ENCODE measurements at places on chromosomes 5 and 9.

DNA sequence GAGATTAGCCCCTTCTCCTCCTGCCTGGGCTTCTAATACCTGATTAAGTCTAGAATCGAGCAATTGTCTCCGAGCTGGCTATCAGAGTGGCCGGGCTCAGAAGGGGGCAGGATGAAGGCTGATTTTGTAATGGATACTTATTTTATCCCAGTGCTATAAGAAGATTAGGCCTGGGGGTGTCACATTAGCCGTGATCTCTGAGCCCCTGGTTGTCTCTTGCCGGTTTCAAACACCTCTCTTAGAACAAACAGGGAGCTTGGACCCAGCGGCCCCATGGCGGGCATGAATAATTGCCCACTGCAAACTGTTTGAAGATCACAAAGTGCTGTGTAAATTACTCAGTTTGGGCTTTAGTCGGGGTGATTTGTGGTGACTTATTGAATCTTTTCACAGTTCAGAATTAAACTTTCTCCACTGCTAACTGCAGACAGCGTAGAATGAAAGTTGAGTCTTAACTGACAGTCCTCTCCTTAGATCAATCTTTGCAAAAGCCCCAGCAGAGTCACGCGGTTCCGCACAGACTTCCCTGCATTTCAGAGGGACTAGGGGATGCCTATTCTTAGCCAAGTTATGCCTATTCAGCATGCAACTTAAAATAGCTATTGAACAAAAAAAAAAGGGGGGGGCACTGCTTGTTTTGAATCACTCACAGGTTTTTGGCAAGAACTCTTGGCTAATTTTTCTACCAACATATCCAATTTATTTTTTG, 200.6 kb upstream of the IRX1 start:
- peak; percentile 54 for DNase-seq

DNA sequence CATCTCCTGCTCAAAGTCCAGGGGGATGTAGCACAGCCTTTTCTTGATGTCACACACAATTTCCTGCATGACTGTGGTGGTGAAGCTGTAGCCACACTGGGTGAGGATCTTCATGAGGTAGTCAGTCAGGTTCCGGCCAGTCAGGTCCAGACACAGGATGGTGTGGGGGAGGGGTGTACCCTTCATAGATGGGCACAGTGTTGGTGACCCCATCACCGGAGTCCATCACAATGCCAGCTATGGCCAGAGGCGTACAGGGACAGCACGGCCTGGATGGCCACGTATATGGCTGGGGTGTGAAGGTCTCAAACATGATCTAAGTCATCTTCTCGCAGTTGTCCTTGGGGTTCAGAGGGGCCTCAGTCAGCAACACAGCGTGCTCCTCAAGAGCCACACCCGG, 19.7 kb upstream of the SPZ1 start:
- no peak for DNase-seq

DNA sequence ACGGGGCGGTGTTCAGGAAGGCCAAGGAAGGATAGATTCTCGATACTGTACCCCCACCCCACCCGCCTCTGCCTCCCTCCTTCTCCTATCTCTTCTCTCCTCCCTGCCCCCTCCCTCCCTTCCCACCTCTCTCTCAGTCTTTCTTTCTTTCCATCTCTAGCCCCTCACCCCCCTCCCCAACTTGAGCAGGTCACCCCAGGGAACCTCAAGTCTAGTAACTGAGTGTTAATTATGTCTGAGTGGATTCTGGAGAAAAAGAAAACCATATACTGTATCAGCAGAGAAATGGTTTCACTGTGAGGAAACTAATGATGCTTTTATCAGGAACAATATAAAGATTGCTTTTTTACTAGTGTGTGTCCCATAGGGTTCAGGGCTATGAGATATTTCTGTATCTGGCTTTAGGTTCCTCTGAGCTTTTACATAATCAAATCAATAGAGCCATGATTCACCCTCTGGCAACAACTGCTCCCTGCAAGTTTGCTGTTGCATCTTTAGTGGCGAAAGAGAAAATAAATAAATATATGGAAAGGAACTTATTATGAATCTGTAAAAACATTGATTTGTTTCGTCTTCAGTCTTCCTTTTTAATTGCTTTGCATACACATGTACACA, 639.7 kb downstream of the CCDC171 start:
- DNase-seq, result no peak

- DNase-seq, result no peak
Observed at GRCh38 chr5:40841068-40841805, at the start of gene CARD6. TSS of gene CARD6 (plus strand) at chr5:40841367. CDS start at chr5:40841383, 16 bp downstream.

DNA sequence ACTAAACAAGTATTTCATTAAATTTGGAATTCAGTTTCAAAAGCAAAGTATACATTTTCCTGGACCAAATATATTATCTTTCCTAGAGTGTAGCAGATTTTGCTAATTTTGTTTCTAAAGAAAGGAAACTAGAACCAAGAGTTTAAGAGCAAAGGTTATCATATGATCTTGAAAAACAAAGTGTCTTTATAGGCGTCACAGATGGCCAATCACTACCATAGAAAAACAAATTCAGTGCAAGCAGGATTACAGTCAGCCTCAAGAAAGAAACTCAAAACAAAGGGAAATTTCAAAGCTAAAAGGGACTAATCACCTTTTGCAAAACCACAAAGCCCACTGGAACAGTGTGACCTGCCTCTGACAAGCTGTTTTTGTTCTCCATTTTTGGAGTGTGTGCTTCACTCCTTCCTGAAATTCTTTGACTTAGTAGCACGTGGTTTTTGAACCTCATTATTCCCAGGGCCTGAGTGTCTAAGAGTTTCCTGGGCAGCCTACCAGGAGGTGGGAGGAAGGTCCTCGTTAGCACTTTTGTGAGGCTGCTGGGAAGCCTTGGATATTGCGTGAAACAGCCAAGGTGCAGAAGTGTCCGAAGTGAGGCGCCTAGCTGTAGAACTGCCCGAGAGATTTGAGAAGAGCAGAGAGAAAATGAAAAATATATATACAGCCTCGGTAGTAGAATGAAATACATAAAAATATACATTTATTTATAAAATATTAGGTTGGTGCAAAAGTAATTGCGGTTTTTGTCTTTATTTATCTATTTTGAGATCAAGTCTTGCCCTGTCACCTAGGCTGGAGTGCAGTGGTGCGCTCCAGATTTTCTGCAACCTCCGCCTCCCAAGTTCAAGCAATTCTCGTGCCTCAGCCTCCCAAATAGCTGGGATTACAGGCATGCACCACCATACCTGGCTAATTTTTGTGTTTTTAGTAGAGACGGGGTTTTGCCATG, 246.1 kb downstream of the MARCHF11 start:
- no peak for DNase-seq

DNA sequence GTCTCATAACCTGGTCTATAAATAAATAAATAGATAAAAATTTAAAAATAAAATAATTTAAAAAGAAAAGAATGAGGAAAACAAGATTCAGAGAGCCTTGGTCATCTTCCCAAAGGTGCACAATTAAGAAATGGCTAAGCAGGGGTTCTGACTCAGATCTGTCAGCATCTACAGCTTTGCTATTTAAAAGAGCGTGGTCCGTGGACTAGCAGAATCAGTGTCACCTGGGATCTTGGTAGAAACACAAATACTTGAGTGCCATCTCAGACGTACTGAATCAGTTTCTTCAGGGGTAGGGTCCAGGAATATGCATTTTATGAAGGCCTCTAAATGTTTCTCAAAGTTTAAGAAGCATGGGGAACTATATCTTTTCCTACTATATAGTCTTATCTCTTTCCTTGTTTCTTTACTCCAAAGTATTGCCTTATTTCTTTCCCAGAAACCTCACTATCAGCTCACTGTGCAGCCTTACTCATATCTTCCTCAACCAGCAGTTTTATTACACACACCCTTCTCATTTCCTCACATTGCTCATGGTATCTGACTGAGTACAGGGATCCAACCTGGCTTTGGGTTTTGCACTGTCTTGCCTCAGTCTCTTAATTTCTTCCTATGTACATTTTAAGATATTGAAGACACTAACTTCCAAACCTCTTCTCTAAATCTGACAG, 58.6 kb downstream of the TMC1 start:
- DNase-seq, result no peak

DNA sequence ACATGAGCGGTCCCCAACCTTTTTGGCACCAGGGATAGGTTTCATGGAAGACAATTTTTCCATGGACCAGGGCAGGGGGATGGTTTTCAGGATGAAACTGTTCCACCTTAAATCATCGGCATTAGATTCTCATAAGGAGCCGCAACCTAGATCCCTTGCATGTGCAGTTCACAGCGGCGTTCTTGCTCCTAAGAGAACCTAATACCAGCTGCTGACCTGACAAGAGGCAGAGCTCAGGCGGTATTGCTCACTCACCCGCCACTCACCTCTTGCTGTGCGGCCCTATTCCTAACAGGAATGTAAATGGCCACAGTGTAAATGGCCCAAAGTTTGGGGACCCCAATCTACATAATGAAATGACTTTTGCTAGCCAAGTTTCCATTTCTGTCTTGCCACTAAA, 3.1 kb upstream of the PLIN2 start:
- peak; percentile 46 for DNase-seq

- no peak for DNase-seq
Observed at GRCh38 chr5:101364469-101364868, 461.4 kb upstream of the ST8SIA4 start.

DNA sequence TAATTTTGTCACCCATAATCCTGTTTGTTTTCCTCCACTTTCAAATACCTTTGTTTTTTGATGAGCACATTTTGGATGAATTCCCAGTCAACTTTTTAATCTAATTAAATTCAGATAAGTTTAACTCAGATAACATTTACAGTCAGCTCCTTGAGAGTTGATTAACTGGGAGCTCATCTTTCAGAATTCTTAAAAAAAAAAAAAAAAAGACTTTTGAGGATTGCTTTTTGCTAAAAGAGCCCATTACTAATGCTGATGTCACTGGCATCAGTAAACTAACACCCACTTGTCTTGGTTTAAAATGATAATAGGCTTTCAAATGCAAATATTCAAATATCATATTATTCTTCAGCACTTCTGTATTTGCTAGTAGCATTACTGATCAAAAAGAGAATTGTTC, 47.1 kb upstream of the NFIB start:
- no peak for DNase-seq

DNA sequence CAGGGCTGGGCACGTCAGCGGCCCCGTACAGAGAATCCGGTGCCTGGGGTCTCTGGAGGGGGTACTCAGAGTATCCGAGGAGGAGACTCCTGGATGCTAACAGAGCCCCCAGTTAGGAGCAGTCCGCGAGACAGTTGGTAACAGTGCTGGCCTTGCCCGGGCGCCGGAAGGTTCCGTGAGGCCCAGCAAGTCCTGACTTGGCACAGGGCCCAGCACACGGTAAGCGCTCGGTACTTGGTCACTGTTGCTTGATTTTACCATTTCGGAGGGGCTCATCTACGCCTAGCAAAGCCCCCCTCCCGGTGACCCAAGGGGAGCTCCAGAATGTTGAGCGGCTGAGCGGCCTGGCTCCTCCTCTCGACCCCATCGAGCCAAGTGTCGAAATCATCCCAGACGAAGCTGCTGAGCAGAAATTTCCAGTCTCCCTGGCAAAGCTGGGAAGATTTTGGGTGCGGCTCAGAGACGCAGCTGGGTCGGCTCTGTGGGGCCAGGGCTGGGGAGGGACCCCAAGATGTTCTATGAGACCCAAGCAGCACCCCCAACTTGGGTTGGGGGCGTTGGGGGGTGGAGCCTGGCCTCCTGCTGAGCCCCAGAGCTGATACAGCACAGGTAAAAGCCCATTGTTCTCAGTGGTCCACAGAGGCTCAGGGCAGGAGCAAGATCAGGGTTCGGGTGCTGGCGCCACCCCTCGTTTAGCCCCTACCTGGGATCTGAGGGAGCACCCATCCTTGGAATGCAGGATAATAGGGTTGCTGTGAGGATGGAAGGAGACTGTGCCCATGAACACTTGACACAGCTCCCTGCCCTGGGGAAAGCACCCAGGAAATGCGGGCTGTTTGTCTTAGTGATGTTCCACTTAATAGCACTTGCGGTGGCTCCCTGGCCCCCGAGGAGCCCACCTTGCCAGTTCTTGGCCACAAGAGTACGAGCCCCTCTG, 137.2 kb downstream of the C9orf50 start:
- peak; percentile 89 for DNase-seq

DNA sequence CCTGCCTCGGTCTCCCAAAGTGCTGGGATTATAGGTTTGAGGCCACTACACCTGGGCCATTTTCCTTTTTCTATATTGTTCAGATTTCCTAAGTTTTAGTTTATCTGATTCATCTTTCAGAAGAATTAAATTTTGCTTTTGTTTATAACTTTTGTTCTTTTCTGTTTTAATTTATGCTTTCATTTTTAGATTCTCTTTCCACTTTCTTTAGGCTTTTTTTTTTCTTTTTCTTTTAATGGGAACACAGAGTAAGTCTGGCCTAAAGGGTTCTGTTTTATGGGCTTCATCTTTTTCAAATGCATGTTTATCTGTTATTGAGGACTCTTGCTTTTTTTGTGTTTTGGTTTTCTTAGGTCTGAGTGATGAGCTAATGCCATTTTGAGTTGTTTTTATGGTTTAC, 42.1 kb downstream of the SNX30 start:
- DNase-seq, result no peak

DNA sequence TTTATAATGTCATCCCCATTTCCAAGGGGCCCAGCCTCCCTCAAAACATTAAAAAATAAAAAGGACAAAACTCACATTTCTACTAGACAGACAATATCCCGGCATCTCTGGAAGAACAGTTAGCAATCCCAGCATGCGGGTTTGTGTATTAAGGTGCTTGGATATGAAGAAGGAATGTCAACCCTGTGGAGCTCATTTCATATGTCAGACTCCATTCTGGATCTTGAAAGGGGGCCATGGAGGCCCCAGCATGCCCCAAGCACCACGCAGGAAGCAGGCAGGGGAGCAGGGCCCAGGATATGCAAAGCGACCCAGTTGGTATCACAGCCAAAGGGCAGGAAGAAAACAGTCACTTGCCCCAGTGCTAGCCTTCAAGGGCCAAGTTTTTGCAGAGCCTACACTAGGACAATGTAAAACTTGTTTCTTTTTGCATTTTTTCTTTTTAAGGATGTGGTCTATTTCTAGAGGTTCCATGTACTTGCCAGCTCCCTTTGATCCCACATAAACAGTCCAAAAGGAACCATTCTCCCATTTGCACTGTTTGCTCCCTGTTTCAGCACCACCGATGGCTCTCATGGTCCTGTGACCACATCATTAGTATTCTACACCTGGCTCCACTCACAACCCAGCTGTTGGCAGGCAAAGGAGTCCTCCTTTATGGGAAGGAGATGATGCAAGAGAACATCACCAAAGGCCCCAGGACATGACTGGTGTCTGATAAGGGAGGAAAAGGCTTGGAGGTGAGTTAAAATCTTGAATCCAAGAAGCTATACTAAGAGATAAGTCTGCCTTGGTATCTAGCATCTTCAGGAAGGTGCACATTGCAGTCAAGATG, 58.3 kb downstream of the FGF1 start:
- no peak for DNase-seq

GRCh38 chr5:78727786-78728761, 79.5 kb upstream of the LHFPL2 start:
- DNase-seq, result no peak
